Mammary epithelial cell (primary cell): ENCODE measurements at places on chromosomes 2 and 18.

DNA sequence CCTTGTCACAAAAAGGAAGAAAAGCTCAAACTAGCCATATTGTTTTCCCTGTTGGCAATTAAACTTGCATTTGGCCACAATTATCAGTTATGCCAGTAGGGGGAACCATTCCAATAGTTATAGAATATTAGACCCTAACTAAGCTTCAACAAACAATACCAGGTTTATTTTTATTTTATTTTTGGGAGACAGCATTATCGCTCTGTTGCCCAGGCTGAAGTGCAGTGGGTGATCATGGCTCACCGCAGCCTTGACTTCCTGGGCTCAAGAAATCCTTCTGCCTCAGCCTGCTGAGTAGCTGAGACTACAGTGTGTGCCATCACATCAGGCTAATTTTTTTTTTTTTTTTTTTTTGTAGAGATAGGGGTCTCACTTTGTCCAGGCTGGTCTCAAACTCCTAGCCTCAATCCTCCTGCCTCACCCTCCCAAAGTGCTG is 102.1 kb downstream of the ATAD2B start:
- no peak for DNase-seq

GRCh38 chr18:57054891-57055290 is 92.0 kb upstream of the BOD1L2 start:
- no peak for DNase-seq

GRCh38 chr18:80029690-80030089 is 4.5 kb upstream of the RBFA start:
- DNase-seq, result no peak

DNA sequence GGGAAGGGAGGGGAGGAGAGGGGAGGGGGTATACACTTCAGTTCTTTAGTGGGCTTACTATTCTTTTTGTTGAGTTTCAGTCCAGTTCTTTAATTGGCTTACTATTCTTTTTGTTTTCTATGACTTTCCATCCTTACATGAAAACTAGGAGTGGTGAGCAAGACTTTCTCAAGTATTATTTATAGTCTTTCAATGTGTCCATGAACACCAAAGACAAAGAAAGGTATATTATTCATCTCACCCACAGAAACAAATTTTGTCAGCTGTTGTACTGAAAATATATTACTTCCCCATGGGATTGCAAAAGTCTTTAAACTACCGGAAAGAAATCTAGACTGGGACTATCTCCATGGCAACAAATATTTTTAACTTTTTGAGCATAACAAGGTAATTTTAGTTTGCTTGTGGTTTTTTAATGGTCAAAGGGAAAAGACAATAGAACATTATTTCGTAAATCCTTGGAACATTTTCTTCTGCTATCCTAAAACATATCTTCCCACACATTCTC is 17.6 kb downstream of the ADAM17 start:
- peak; percentile 93 for DNase-seq

DNA sequence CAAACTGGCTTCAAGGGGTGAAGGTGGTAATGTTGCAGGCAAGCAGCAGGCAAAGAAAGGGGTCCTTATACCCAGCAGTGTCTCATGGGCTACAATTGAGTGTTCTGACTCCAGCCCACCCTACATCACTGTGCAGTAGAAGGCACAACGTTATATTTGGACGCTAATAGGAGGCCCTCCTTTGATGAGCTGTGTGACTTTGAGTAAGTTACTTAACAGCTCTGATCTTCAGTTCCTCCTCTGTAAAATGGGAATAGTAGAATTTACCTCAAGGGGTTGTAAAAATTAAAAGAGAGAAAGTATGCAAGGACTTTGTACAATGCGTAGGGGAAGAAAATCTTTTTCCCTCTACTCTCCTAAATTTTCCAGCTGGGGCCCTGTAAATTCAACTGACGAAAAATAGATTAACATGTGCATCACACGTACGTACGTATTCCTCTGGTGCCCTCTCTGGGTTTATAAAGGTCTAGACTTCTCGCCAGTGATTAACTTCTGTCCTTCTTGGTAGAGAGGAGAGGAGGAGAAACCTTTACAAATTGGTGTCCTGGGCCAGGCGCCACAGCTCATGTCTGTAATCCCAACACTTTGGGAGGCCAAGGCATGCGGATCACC is 57.6 kb upstream of the REL start:
- no peak for DNase-seq

GRCh38 chr2:130391872-130392670 is 36.2 kb downstream of the PTPN18 start:
- peak; percentile 23 for DNase-seq

- peak; percentile 1 for DNase-seq
Observed at GRCh38 chr2:83233326-83233725, 1225.8 kb downstream of the SUCLG1 start.

GRCh38 chr18:1779587-1779986 is 791.7 kb downstream of the METTL4 start:
- no peak for DNase-seq

GRCh38 chr2:38125842-38126241 is 49.9 kb upstream of the CYP1B1 start:
- DNase-seq, result no peak

GRCh38 chr2:120775194-120775593 is 39.5 kb downstream of the GLI2 start:
- no peak for DNase-seq

- DNase-seq, result no peak
Observed at GRCh38 chr18:69674292-69674877, 273.3 kb downstream of the CD226 start.

- DNase-seq, result peak; percentile 16
Observed at GRCh38 chr2:201938156-201938775, 95.4 kb upstream of the FZD7 start.

DNA sequence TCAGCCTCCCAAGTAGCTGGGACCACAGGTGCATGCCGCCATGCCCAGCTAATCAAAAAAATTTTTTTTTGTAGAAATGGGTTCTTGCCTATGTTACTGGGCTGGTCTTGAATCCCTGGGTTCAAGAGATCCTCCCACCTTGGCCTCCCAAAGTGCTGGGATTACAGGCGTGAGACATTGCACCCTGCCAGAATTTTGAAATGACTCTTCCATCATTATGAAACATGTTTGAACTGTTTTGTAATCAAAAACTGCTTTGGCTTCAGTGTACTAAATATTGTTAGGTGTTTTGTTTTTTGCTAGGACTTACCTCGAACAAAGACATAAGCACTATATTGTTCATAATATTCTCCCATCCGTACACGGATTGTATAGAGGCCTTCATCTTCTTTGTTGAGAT is 55.8 kb downstream of the MYOM1 start:
- DNase-seq, result no peak
